ENCODE measurements at places on chromosomes 1 and 21. TPM values are rescaled to one million over a fixed set of nuclear protein-coding genes. Genes with fewer than 3 reads are reported as not detected.

DNA sequence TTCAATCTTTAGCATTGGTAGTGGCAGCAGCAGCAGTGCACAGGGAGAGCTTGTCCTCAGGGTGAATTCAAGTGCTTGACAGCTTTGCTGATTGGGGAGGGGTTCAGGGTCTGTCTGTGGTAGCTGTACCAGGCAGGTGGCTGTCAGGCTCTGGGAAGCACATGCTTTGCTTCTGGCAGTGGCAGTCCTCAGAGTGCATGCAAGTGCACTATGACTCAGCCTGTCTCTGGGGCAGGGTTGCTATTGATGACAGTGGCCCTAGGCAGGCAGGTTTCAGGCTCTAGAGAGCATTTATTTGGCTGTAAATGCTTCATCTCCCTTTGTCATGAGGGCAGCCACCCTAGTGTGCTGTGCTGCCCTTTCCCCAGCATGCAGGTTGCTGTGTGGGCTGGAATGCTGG lies 251.9 kb upstream of the LRRC7 start:
- no peak for DNase-seq

CHI3L2 gene
- total RNA-seq, result 5.0 TPM

GRCh38 chr1:21537511-21537931 lies 28.3 kb downstream of the ALPL start:
- DNase-seq, result no peak

GRCh38 chr1:25031601-25031965 lies 101.5 kb upstream of the RUNX3 start:
- DNase-seq, result no peak

AADACL4 gene
- total RNA-seq, result not detected

L1TD1 gene
- 0.41 TPM for total RNA-seq

CLDN17 gene
- not detected for total RNA-seq

CTSE gene
- total RNA-seq, result 0.10 TPM

GPR89A gene
- total RNA-seq, result 38.6 TPM

DNA sequence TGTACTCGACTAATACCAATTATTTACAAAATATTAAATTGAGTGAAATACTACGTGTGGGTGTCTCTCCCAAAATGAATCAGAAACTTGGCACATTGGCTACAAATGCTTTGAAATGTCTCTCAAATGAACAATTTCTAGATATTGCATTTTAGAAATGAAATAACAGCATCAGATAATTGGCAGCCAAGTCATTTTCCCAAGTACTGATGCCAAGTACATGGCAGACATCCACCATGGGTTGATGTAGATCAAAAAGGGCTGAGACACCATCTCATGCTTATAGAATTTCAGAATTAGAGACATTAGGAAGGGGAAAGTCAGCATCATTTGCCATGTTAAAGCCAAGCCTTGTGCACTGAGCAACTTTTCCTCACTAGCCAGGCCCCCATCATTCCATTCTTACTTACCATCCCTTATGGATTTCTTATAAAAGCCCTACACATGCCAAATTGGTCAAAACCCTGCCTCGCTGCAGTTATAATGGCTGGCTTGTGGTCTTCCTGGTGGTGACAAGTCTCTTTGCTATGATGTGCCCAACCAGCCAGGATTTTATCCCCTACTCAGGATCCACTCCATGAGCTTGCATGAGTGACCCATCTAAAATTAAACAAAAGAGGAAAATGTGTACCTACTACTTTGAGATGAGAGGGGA lies 73.1 kb downstream of the GREM2 start:
- DNase-seq, result peak; percentile 43

DNA sequence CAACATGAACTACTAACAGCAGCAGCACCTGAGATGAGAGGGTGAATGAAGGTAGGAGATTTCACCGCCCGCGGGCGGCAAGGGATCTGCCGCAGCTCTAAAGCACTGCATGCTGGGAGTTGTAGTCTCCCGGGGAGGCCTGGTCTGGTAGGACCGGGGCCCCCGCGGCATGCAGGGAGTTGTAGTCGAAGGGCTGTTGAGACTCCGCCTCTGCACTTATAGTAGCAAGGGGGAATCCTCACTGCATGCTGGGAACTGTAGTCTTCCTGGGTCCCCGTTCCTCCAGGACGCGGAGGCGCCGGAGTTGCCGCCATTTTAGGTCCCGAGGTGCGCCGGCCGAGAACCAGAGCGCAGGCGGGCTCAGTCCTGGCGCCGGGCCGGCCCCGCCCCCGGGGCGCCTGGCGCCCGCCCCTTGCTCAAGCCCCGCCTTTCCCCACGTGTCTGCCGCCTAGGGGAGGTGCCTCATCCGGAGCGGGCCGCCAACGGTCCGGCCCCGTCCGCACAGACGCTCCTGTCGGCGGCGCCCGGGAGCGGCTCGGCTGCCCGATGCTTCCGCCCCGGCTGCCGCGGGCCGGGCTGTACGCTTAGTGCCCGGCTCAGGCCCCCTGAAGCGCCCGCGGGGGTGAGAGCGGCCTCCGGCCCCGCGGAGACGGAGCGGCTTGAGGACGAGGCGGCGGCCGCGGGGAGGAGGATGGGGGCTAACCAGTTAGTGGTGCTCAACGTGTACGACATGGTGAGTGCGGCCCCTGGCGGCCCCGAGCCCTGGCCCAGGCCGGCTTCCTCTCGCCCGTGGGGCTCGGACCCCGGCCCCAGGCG lies at the start of gene DESI2:
Gene DESI2 (plus strand): TSS at position 504 of the 816 bp plus-strand sequence. CDS start 188 bp downstream, at position 692.
- peak; percentile 99 for DNase-seq

GRCh38 chr1:1680912-1681273 lies 11.7 kb downstream of the SLC35E2B start:
- DNase-seq, result no peak

- no peak for DNase-seq
Measured at GRCh38 chr1:157157501-157158190, 19.5 kb upstream of the ETV3 start.

SLC5A9 gene
- total RNA-seq, result not detected

DNA sequence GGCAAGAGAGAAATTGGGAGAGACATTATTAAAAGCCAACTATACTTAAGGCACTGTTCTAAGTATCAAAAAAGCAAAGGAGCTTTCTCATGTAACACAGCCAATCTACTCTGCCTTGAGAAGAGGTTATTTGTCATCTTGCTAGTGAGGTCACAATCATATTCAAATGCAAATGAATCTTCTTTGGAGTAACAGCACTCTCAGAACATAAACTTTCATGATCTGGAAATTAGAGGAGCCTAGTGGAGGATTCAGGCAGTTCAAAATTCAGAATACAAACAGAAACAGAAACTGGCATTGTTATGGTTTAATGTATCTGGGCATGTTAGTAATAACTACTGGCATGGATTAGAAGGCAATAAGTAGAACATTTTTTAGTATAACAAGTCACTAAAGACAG lies 57.4 kb downstream of the ARID4B start:
- peak; percentile 6 for DNase-seq

HSD11B1 gene
- 1.1 TPM for total RNA-seq

DNA sequence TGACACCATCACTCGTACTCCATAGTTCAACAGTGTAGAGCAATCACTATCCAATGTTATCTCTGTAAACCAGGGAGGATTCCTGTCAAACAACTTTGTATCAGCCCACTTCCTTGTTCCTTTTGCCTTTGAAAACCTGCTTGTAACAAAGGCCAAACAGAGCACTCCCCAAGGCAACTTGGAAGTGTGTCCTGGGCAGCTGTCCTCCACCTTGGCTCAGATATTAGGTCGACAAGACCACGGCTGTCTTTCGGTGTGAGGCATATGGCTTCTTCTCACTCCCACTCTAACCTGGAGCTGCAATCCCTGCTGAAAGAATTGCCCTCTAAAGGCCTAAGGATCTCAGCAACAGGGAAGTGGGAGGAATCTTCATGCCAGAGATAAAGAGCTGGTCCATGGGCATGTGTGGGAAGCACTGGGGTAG lies 66.7 kb downstream of the ITPKB start:
- no peak for DNase-seq

- peak; percentile 93 for DNase-seq
Measured at GRCh38 chr1:156126043-156126629, 11.6 kb downstream of the LMNA start.

DNA sequence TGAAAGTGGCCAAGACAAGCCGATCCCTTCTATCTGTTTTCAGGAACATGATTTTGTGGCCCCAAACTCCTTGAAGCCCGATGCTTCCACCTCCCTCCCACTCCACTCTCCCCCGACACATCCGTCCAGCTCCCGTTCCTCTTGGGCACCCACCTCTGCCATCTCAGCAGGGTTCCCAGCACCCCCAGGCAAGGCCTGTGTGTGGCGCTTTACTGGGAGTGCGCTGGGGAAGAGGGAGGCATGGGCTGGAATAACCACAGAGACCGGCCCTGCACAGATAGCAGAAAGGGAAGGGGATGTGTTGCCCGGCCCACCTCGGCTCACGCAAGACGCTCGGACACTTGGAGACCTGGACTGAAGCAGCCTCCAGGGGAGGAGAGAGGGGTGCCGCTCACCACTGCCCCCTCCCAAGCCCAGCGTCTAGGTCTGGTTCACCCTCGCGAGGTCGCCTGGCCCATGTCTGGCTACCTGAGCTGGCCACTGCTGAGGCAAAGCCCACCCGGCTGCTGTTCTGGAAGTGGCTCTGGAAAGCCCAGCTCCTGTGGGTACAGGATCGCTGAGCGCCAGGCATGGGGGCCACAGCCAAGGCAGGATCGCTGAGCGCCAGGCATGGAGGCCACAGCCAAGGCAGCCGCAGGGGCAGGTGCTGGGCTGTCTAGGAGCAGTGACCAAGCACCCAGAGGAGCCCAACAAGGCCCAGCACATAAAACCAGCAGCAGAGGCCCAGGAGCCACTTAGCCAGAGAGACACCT lies 23.8 kb upstream of the COL18A1 start:
- DNase-seq, result no peak

TBCE gene
- 21.7 TPM for total RNA-seq

ABCG1 gene
- total RNA-seq, result 20.9 TPM

DDX20 gene
- total RNA-seq, result 15.4 TPM

KCNE2 gene
- not detected for total RNA-seq

DNA sequence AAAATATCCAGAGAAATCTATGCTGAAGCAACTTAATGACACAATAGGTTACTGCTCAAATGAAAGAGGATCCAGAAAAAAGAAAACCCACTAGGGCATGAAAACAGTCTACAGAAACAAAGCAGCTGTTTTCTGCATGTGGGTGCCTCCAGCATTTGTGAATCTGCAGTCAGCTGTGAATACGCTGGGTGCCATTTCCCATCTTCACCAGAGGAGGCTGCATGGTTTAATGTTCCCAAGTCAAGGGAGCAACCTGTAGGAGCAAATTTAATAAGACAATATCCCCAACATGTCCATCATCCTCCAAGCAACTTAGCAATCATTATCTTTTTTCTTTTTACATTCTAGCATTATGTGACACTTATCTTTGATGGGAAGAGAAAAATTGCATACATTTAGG lies 396.6 kb downstream of the BRINP2 start:
- no peak for DNase-seq

GRCh38 chr1:212515329-212515760 lies 82.6 kb downstream of the NENF start:
- no peak for DNase-seq

GRCh38 chr1:162688521-162688920 lies 56.3 kb downstream of the DDR2 start:
- no peak for DNase-seq

- no peak for DNase-seq
Measured at GRCh38 chr1:220682901-220683576, 7.1 kb upstream of the C1orf115 start.

GRCh38 chr1:106912131-106912530 lies 144.3 kb upstream of the PRMT6 start:
- no peak for DNase-seq

- no peak for DNase-seq
Measured at GRCh38 chr1:198003468-198003867, 86.3 kb downstream of the LHX9 start.

DNA sequence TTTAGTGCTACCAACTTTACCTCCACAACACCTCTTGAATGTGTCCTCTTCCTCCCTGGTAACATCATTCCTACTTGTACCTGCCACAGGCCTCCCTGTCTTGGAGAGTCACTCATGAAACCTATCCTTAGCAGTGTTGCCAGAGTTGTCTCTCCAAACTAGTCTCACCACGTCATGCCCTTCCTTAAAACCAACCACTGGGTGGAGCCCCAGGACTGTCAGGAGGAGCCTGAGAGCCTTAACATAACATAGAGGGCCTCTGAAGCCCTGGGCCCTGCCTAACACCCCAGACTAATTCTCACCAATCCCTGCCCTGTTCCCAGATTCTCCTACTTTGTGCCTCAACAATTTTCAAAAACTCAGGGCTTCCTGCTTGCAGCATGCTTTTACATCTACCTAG lies 65.3 kb downstream of the ZNF697 start:
- peak; percentile 79 for DNase-seq

DNA sequence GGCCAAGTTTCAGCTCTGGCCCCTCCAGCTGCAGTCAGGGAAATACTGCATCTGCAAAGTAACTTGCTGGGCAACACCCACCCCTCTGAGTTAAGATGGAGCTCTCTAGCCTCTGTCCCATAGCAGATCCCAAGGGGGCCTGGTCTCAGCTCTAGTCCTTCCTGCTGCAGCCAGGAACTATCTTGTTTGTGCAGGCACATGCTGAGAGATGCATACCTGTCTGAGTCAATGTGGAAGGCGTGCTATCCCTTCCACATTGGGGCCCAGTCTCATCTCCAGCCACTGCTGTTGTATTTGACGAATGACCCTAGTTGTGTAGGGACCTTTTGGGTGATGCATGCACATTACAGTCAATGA lies 76.4 kb downstream of the CTH start:
- DNase-seq, result no peak

DNA sequence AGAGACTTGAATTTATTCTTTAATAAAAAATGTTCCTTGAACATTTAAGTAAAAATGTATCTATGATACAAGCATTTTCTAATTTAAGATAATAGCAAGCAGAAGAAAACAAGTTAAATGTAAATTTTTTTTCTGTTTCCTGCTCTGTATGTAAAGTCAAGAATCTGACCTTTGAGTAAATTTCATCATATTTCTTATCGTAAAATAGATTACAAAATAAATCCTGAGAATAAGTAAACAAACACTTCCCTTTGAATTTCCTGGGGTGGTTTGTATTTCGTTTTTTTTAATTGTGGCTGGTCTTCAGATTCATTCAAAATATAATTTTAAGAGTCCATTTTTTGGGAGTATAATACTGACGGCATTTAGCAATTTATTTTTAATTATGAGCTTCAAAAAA lies 77.6 kb downstream of the POU2F1 start:
- DNase-seq, result no peak

KISS1 gene
- not detected for total RNA-seq

DNA sequence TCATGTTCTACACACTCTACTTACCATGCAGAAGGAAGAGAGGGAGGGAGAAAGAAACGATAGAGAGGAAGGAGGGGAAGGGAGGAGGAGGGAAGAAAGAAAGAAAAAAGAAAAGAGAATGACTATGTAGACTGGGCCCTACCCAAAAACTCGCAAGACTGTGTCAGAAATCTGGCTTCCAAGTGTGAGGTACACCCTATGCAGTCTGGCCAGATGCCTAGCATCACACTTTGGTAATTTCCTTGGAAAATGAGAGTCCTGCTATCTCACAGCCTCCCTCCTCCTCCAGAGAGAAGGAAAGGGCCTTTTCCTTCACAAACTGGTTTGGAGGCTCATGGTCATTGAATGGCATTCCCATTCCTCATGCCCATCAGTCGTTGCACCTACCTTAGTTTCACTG lies 86.4 kb upstream of the LRRC8D start:
- DNase-seq, result no peak

APCS gene
- total RNA-seq, result not detected

CORT gene
- 0.82 TPM for total RNA-seq

LDLRAD2 gene
- 0.21 TPM for total RNA-seq

OR2L5 gene
- not detected for total RNA-seq

- DNase-seq, result peak; percentile 48
Measured at GRCh38 chr1:31752952-31753475, 11.1 kb downstream of the ADGRB2 start.

GRCh38 chr1:174999936-175000696 lies at the start of gene CACYBP:
Gene CACYBP (plus strand): TSS chr1:174999947. CDS start chr1:175000181, 234 bp downstream.
- DNase-seq, result no peak

TRIM46 gene
- 0.72 TPM for total RNA-seq

GRCh38 chr1:236947794-236948193 lies 56.4 kb downstream of the MT1HL1 start:
- no peak for DNase-seq

AMY1B gene
- not detected for total RNA-seq

Measured in tongue (tissue), 3 donors.